Stimulated activated CD8-positive, alpha-beta memory T cell treated with anti-CD3 and anti-CD28 coated beads, Interleukin-2, amount 100 ng/mL, for 48 hours (primary cell): ENCODE measurements at places on chromosomes 11 and 22.

GRCh38 chr11:18168372-18168771 is 4.3 kb upstream of the MRGPRX4 start:
- no peak for DNase-seq

DNA sequence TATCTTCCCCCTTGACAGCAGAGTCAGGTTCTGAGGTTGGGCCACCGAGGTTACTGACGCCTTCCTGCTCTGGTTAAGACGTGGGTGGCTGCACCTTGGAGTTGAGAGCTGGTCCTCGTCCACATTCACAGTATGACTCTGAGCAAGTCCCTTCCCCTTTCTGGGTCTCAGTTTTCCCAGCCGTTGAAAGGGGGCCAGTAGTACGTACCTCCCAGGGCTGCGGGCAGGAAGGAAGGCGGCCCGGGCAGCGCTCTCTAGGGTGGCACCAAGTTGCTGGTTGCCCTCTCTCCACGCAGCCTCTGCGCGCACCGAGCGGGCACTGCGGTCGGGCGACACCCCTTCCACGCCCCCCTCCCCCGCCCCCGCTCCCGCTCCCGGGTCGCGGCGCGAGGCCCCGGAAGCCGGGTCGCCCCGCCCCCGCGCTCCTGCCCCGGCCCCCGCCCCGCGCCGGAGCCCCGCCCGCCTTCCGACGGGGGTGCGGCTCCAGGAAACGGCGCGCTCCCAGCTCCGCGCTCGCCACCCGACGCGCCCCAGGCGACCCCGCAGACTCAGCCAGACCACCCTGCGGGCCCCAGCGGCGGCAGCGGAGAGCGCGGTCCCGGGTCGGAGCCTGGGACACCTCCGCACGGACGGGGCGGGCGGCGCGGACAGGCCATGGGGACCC is at the start of gene EHBP1L1:
Gene EHBP1L1, plus strand, starts transcription at position 486 of the 664 bp plus-strand sequence. CDS start 250 bp downstream, outside the sequence.
- peak; percentile 67 for DNase-seq

- no peak for DNase-seq
Observed at GRCh38 chr11:57274904-57275498, 38.0 kb upstream of the APLNR start.

DNA sequence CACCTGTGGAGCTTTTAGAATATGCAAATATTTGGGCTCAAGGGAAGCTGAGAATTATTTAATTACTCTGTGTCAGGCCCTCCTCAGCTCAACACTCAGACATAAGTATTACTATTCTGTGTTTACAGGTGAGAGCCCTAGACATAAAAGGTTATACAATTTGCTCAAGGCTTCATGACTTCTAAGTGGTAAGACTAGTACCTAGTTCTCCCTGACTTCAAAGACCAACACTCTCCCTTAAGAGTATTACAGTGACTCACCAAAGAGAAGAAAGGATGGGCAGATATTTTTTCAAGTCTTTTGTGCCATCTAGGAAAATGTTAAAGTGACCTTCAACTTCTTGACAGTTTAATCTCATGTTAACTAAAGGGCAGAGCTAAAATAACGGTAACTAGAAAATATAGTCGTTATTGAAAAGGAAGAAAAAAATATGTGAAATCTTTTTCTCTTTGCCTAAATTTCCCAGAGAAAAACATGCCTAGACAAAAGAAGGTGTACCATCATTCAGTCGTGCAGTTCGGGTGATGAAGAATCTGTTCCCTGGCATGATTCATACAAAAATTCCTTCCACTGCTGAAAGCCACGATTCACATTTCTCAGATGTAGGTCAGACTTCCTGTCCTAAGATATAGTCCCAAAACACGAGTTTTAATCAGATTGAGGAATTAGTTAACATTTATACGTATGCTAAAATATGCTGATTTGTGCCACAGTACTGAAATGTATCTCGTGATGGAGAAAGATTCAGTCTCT is 849.1 kb upstream of the API5 start:
- no peak for DNase-seq

- DNase-seq = no peak
Observed at GRCh38 chr11:10898003-10898762, 40.3 kb upstream of the ZBED5 start.

DNA sequence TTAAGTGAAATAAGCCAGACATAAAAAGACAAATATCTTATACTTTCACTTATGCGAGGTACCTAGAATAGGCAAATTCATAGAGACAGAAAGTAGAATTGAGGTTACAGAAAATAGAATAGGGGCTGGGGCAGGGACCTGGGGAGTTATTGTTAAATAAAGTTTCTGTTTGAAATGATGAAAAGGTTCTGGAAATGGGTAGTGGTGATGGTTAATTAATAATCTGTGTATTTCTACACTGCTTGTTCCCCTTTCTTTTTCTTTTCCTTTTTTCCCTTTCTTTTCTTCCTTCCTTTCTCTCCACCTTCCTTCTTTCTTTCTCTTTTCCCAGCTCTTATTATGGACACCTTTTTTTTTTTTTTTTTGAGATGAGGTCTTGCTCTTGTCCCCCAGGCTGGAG is 2.8 kb downstream of the NAALADL1 start:
- DNase-seq = no peak

DNA sequence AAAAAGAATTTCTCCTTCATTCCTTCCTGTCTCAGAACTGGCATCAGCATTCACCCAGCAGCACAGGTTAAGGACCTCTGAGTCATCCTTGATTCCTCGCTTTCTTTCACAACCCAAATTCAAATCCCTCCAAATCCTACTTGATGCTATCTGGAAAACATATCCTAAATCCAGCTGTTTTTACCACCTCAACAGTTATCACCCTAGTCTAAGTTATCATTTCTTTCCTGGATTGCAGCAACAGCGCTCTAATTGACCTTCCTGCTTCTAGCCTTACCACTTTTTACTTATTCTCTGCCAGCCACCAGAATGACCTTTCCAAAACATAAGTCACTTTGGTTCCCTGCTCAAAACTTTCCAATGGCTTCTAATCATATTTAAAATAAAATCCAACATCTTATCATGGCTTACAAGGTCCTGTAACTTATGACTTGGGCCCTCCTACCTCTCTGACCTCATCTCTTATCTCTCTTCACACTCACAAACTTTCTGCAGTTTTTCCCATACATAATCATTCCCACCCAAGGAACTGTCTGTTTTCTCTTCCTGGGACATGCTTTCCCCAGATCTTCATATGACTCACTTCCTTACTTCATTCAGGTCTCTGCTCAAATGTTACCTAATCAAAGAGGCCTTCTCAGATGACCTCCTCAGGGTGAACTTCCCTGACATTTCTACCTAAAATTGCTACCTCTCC is 119.4 kb downstream of the TTC28 start:
- no peak for DNase-seq

DNA sequence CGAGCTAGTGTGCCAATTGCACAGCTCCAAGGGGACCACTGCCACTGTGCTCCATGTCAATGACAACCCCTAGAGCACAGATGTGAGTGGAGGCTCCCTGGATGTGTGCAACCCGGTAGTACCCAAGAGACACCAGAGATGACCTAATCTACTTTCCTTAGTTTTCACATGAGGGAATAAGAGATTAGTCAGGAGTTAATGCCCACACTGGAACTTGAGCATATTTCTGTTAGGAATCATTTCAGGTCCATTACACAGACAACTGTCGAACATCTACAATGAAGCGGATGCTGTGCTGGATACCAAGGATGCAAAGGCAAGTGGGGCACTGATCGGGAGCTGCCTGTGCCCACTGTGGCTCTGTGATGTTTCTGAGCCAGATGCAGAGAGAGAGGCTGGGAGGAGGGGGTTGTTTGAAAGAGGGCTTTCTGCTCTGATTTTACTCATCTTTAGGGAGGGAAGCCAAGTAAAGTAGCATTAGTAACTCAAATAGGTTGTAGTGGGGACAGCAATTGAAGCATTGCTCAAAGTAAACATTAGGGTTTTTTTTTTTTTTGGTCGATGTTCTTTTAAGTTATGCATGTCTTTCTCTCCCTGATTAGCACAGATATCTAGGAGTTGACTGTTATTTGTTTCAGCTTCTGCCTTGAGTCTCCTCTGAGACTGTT is 82.5 kb upstream of the SORL1-AS1 start:
- DNase-seq = no peak

GRCh38 chr11:76047766-76048165 is 158.5 kb downstream of the WNT11 start:
- no peak for DNase-seq

DNA sequence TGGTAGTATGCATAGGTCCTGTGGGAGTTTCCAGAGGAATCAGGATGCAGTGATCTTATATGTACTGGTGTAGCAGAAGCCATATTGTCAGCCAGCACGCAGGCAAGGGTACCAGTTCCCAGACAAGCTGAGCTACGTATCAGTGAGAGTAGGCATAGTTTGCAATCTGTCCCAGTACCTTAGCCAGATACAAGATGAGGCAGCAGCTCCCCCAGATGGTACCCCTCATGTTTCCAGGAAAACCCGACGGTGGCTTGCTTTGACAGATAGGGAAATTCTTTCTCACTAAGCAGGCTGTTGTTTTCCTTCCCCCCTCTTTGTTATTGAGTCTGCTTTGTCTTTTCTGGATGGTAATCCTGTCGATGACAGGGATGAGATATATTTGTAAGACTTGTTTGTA is 109.7 kb upstream of the RRM1 start:
- DNase-seq = peak; percentile 13

- no peak for DNase-seq
Observed at GRCh38 chr11:69417699-69418085, 63.8 kb upstream of the LINC01488 start.

DNA sequence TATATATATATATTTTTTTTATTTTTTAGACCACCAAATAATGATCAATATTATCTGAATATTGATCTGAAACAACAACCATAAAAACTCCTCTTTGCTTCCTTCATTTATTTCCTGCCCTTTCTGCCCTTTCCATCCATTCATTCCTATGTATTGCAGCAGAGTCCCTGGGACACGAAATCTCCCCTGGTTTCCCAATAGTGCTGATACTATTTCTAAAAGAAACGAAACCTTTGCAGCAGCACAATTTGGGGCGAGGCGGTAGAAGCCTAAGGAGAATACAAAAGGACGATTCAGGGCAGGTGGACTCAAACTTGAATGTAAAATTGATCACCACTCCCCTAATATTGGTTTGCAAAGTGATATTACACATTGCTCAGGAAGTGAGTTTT is 16.9 kb upstream of the AMOTL1 start:
- DNase-seq = no peak

DNA sequence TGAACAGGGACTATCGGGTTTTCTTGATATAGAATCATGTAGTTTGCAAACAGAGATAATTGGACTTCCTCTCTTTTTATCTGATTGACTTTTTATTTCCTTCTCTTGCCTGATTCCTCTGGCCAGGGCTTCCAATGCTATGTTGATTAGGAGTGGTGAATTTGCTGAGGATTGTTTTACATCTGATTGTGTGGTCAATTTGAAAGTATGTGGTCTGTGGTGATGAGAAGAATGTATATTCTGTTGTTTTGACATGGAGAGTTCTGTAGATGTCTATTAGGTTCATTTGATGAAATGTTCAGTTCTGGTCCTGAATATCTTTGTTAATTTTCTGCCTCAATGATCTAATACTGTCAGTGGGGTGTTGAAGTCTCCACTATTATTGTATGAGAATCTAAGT is 713.2 kb upstream of the CCDC179 start:
- DNase-seq = no peak

GRCh38 chr11:73356979-73357860 is 19.0 kb upstream of the RELT start:
- no peak for DNase-seq

DNA sequence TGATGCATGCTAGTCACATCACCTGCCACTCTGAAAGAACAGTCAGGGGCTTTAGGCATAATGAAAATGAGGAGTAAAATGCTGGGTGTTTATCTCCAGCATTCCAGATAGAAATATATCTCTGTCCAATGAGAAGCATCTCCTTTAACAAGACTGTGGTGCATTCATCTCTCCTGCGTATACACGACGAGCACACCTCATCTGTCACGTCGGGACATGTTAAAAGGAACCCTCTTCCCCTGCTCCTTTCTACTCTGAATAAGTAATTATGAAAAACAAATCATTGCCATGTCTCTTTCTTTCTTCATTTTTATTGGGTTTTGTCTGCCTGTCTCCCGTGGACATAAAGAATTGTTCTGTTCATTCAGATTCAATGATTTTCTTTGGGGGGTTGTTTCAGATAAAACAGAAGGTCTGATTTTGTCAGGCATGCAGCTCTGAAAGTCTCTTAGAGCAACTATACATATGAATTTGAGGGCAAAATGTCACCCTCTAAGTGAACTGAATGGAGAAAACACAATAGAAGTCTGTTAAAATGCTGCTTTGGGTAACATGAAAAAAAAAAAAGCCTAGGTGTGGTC is 195.0 kb downstream of the MAML2 start:
- no peak for DNase-seq

GRCh38 chr11:120823159-120823558 is 200.7 kb upstream of the TBCEL start:
- DNase-seq = no peak

DNA sequence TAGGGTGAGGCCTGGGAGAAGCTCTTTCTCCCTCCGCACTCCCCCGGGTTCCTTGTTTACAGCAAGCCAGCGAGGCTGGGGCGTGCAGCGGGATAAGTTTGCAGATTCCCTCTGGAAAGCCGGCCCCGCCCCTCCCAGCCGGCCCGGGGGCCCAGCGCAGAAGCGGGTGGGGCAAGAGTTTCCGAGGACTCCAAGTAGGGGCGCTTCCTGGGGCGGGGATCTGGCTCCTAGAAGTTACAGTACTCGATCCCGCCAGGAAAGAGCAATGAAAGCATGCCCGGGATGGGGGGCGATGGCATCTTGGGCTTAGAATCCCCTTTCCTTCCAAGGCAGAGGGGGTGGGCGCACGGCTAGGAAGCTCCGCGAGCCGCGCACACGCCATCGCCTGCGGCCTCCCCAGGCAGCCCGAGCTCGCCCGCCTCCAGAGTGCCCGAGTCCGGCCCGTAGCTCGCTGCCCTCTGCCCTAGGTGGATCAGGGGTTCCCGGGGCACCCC is 385 bp downstream of the TST start:
- DNase-seq = no peak
